ENCODE measurements at places on chromosomes 1 and 21. TPM values are rescaled to one million over a fixed set of nuclear protein-coding genes. Genes with fewer than 3 reads are reported as not detected.

Gene FCRL1
- total RNA-seq: not detected

Gene OR2L8
- total RNA-seq: 0.39 TPM

Gene OVAAL
- total RNA-seq: not detected

Gene LAMC1
- total RNA-seq: 488 TPM

Gene TRABD2B
- not detected for total RNA-seq

Gene CDK18
- total RNA-seq: 13.8 TPM

Gene KIAA0040
- 13.7 TPM for total RNA-seq

Gene ACTA1
- total RNA-seq: not detected

Gene CCDC27
- not detected for total RNA-seq

Gene LPAR3
- total RNA-seq: 0.39 TPM

Gene ATP6V1G3
- not detected for total RNA-seq

Gene PWP2
- 27.0 TPM for total RNA-seq

Gene SPATA46
- total RNA-seq: not detected

Gene COL16A1
- total RNA-seq: 26.6 TPM

Gene CBR1
- total RNA-seq: 34.9 TPM

Gene GRHL3
- total RNA-seq: not detected

Gene ADAMTS5
- 0.39 TPM for total RNA-seq

Gene KCNQ4
- 0.33 TPM for total RNA-seq

Gene MCOLN3
- total RNA-seq: not detected

Gene TFF2
- not detected for total RNA-seq

Gene SLC1A7
- not detected for total RNA-seq

Gene PYHIN1
- total RNA-seq: not detected

Gene THEM5
- not detected for total RNA-seq

Gene CFAP141
- total RNA-seq: not detected

Gene ICOSLG
- total RNA-seq: 0.43 TPM

Gene IRF6
- total RNA-seq: 28.7 TPM

Gene PDPN
- total RNA-seq: 115 TPM

Gene LAMC2
- total RNA-seq: 1,917 TPM

Gene HES3
- not detected for total RNA-seq

Gene KRTAP11-1
- total RNA-seq: not detected

Gene SLC30A7
- total RNA-seq: 26.3 TPM

Gene LCE1B
- total RNA-seq: not detected
